H4 (cell line): ENCODE measurements at places on chromosomes 16 and 17. TPM values are rescaled to one million over a fixed set of nuclear protein-coding genes. Genes with fewer than 3 reads are reported as not detected.
A peak's percentile ranks its signal among the peaks of the same experiment; 100 is the strongest.

DNA sequence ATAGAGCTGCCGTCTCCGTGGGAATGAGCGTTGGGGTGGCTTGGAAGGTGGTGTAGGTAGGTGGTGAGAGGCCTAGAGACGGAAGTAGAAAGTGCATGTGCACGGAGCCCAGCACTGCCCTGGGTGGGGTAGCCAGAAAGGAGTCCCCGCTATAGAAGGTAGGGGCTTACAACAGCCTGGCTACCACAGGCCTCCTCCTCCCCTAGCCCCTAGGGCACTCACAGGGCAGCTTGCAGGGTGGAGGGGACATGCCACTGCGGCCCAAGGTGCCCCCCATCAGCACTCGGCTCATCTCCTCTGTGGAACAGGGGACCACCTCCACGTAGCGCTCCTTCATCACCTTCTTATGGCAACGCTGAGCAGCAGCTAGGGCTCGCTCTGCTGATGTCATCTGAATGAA, 5.0 kb downstream of the ESRP2 start:
- no peak for DNase-seq

DNA sequence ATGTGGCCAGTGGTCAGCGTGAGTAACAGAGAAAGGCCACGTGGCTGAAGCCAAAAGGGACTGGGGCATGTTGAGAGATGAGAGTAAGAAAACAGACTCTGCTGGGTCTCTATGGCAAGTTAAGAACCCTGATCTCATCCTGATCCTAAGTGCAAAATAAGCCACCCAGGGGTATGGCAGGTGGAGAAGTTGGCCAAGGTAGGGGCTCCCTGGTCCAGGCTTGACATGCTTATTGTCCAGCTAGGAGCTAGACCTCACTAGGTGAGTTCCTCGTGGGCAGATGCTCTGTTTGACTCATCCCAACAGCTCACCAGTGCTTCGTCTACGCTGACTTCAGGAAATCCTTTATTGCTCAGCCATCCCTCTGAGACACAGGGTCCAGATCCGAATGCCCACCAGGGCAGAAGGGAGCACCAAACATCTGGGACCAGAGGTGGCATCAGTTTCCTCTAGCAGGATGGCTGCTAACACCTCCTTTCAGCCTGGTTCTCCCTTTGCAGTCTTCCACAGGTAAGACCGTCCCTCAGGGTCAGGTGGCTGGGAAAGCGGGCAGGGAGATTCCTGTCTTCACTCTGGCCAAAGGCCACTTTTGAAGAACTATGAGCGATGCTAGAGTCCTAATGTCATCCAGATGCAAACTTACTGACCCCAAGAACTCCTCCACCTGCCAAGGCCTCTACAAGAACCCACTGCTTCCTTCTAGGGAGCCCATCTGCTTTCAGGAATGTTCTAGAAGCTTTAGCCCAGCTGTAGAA, 99.5 kb downstream of the CDYL2 start:
- DNase-seq = no peak

GRCh38 chr16:27108826-27109665, 42.3 kb downstream of the C16orf82 start:
- no peak for DNase-seq

PABPN1L gene
- total RNA-seq = not detected in 2 replicates

KRTAP9-8 gene
- total RNA-seq = not detected in 2 replicates

DNA sequence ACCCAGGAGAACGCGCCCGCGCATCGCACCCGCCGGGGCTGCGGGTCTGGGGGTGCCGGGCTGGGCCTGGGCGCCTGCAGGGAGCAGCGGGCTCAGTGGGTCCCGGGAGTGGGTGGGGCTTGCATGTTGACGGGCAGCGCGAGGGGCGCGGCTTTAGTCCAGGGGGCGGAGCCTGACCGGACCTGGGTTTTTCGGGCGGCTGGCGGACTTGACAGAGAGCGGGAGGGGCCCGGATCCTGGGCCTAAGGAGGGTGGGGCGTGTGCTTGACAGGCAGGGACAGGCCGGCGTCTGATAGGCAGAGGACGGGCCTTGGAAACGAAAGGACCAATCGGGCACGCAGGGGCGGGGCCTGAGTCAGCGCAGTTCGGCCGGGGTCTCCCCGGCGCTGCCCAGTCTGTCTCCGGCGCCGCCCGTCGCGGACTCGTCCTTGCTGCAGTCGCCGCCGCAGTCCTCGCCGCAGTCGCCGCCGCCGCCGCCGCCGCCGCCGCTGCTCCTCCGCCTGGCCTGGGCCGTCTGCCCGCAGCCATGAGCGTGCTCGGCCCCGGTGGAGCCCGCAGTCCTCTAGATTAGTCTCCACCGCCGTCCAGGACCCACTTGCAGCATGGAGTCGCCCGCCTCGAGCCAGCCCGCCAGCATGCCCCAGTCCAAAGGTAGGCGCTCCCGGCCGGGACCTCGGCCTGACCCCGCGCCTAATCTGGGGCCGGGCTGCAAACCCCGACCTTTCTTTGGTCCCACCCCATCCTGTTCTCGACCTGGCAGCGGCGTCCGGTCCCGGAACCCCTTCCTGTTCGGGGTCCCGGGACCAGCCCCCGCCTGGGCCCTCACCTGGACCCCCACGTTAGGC, at the start of gene MAP2K3:
MAP2K3 (plus strand) TSS at position 393 of the 845 bp plus-strand sequence; CDS start at position 603, 210 bp downstream.
- peak; percentile 98 for DNase-seq

- no peak for DNase-seq
Measured at GRCh38 chr16:79659344-79659743, 58.8 kb upstream of the MAF start.

DNA sequence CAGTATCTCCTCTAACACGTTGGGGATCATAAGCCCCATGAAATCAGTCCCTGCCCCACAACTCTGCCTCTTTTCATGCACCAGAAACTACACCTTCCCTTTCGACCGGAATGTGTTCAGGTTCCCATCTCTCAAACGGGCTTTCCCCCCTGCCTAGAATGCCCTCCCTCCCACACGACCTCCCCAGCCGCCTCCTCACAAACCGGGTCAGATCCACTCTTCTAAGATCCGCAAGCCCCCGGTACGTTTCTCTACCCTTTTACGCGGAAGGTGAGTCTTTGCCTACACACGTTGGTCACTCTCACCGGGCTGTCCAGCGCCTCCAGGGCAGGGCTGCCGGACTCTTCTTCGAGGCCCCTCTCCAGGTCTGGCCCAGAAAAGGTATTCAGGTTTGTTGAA, 708 bp downstream of the DHX33 start:
- DNase-seq = no peak
